ENCODE measurements at places on chromosomes 5 and 9. TPM values are rescaled to one million over a fixed set of nuclear protein-coding genes. Genes with fewer than 3 reads are reported as not detected.

GRCh38 chr5:61906820-61907219 is 399.2 kb upstream of the KIF2A start:
- H3K27me3 ChIP-seq = no peaks in the 10 kb centered on the region
- no peaks in the 10 kb centered on the region for H3K4me1 ChIP-seq
- no peak for DNase-seq
- H3K27ac ChIP-seq = no peak overlapping the region
- H3K36me3 ChIP-seq = no peaks in the 10 kb centered on the region
- no peak overlapping the region for H3K4me3 ChIP-seq

DNA sequence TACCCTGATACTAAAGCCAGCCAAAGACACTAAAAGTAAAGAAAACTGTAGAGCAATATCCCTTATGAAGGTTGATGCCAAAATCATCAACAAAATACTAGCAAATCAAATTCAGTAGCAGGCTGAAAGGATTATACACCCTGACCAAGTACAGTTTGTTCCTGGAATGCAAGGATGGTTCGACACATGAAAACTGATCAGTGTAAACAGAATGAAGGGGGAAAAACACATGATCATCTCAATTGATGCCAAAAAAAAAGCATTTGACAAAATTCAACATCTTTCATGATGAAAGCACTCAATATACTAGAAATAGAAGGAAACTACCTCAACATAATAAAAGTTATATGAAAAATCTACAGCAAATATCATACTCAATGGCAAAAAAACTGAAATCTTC is 43.5 kb upstream of the LRRC14B start:
- H3K36me3 ChIP-seq = no peaks in the 10 kb centered on the region
- H3K4me3 ChIP-seq = no peak overlapping the region
- H3K27me3 ChIP-seq = no peaks in the 10 kb centered on the region
- no peaks in the 10 kb centered on the region for H3K4me1 ChIP-seq

The NSG2 gene
- total RNA-seq = not detected

GRCh38 chr9:127492616-127493015 is 41.3 kb downstream of the LRSAM1 start:
- no peak overlapping the region for H3K4me3 ChIP-seq
- H3K27me3 ChIP-seq = no peaks in the 10 kb centered on the region
- peaks cover 46% of the 10 kb centered on the region for H3K36me3 ChIP-seq
- DNase-seq = no peak
- H3K4me1 ChIP-seq = peaks cover 14% of the 10 kb centered on the region

- H3K27ac ChIP-seq = no peak overlapping the region
- no peaks in the 10 kb centered on the region for H3K36me3 ChIP-seq
- H3K4me3 ChIP-seq = no peak overlapping the region
- H3K27me3 ChIP-seq = no peaks in the 10 kb centered on the region
- DNase-seq = no peak
Observed at GRCh38 chr9:79667817-79668436, 96.2 kb downstream of the TLE4 start.

DNA sequence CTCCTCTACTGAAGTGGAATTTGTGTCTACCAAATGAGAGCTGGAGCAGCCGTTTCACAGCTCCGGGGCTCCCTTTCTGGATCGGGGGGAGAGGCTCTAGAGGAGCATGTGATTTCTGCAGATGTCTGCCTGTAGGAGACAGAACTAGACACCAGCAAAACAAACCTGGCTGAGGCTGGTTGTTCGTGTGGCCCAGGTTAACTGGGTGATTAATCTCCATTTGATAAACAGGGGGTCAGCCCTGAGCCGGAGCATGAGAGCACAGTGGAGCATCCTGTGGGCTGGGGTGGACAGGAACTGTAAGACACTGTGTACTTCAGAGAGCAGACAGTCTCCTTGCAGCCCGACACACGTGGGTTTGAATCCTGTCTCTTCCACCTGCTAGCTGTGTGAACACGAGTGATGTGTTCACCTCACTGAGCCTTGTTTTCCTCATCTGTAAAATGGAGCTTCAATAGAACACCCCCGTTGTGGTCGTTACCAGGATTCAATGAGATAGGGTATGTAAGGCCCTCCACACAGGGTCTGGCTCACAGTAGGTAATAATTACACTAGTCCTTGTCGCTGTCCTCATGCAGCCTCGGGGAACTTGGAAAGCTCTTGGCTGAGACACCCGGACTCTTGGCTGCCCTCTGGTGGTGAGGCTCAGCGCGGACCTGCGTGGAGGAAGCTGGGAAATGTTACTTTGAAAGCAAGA is 12.9 kb downstream of the CXCL14 start:
- DNase-seq = peak; percentile 76
- H3K4me3 ChIP-seq = no peak overlapping the region
- H3K36me3 ChIP-seq = no peaks in the 10 kb centered on the region
- peaks cover 7% of the 10 kb centered on the region for H3K27me3 ChIP-seq

GRCh38 chr5:103247118-103247517 is 11.4 kb upstream of the MACIR start:
- DNase-seq = no peak
- no peaks in the 10 kb centered on the region for H3K27me3 ChIP-seq
- no peaks in the 10 kb centered on the region for H3K4me1 ChIP-seq
- H3K4me3 ChIP-seq = no peak overlapping the region
- H3K36me3 ChIP-seq = no peaks in the 10 kb centered on the region

GRCh38 chr5:76763136-76763535 is 47.2 kb downstream of the F2R start:
- H3K4me3 ChIP-seq = no peak overlapping the region
- DNase-seq = no peak
- no peaks in the 10 kb centered on the region for H3K36me3 ChIP-seq
- H3K27ac ChIP-seq = no peak overlapping the region
- H3K4me1 ChIP-seq = no peaks in the 10 kb centered on the region
- no peaks in the 10 kb centered on the region for H3K27me3 ChIP-seq

The FYB1 gene
- total RNA-seq = 5.1 TPM

The ZNF300 gene
- total RNA-seq = 0.52 TPM

- H3K27ac ChIP-seq = no peak overlapping the region
- H3K36me3 ChIP-seq = no peaks in the 10 kb centered on the region
- DNase-seq = no peak
Observed at GRCh38 chr9:6956879-6957278, 199.1 kb downstream of the KDM4C start.

GRCh38 chr5:114665551-114665950 is 303.7 kb downstream of the KCNN2 start:
- no peaks in the 10 kb centered on the region for H3K27me3 ChIP-seq
- H3K27ac ChIP-seq = no peak overlapping the region
- no peaks in the 10 kb centered on the region for H3K4me1 ChIP-seq

- H3K36me3 ChIP-seq = no peaks in the 10 kb centered on the region
- H3K27me3 ChIP-seq = no peaks in the 10 kb centered on the region
- H3K4me3 ChIP-seq = no peak overlapping the region
- no peak for DNase-seq
Observed at GRCh38 chr5:852018-852417, 1.2 kb upstream of the ZDHHC11 start.

GRCh38 chr5:122316656-122317055 is 4.6 kb downstream of the SNCAIP start:
- DNase-seq = no peak
- peaks cover 19% of the 10 kb centered on the region for H3K27me3 ChIP-seq
- peaks cover 16% of the 10 kb centered on the region for H3K4me1 ChIP-seq
- H3K36me3 ChIP-seq = no peaks in the 10 kb centered on the region
- H3K4me3 ChIP-seq = no peak overlapping the region

GRCh38 chr5:95939465-95939864 is 22.2 kb downstream of the ELL2 start:
- DNase-seq = no peak
- no peak overlapping the region for H3K4me3 ChIP-seq
- H3K27ac ChIP-seq = no peak overlapping the region
- no peaks in the 10 kb centered on the region for H3K36me3 ChIP-seq
- H3K27me3 ChIP-seq = no peaks in the 10 kb centered on the region

The PCDHB15 gene
- total RNA-seq = 3.2 TPM

- no peak overlapping the region for H3K27ac ChIP-seq
- no peaks in the 10 kb centered on the region for H3K36me3 ChIP-seq
- H3K27me3 ChIP-seq = no peaks in the 10 kb centered on the region
- no peak overlapping the region for H3K4me3 ChIP-seq
Observed at GRCh38 chr5:36944607-36945225, 68.1 kb downstream of the NIPBL start.

The NPR3 gene
- total RNA-seq = 9.4 TPM

- H3K4me3 ChIP-seq = no peak overlapping the region
- H3K4me1 ChIP-seq = no peaks in the 10 kb centered on the region
- no peaks in the 10 kb centered on the region for H3K27me3 ChIP-seq
- H3K36me3 ChIP-seq = no peaks in the 10 kb centered on the region
Observed at GRCh38 chr5:62000646-62001045, 305.4 kb upstream of the KIF2A start.

The GPX3 gene
- total RNA-seq = 232 TPM

- no peaks in the 10 kb centered on the region for H3K4me1 ChIP-seq
- DNase-seq = no peak
- H3K4me3 ChIP-seq = no peak overlapping the region
Observed at GRCh38 chr9:86575137-86575536, 220.9 kb upstream of the TUT7 start.

- H3K36me3 ChIP-seq = no peaks in the 10 kb centered on the region
- no peak overlapping the region for H3K4me3 ChIP-seq
- H3K27me3 ChIP-seq = no peaks in the 10 kb centered on the region
- peaks cover 9% of the 10 kb centered on the region for H3K4me1 ChIP-seq
- H3K27ac ChIP-seq = no peak overlapping the region
Observed at GRCh38 chr9:33860200-33860871, 43.4 kb downstream of the UBE2R2 start.

- H3K27ac ChIP-seq = no peak overlapping the region
- DNase-seq = no peak
- H3K4me3 ChIP-seq = no peak overlapping the region
- no peaks in the 10 kb centered on the region for H3K36me3 ChIP-seq
- H3K27me3 ChIP-seq = no peaks in the 10 kb centered on the region
Observed at GRCh38 chr9:122020398-122020797, 72.7 kb downstream of the TTLL11 start.

The ANKRD18B gene
- total RNA-seq = not detected

- no peak overlapping the region for H3K27ac ChIP-seq
- H3K36me3 ChIP-seq = no peaks in the 10 kb centered on the region
- no peak for DNase-seq
- no peak overlapping the region for H3K4me3 ChIP-seq
Observed at GRCh38 chr5:167798448-167798847, 493.0 kb upstream of the WWC1 start.

DNA sequence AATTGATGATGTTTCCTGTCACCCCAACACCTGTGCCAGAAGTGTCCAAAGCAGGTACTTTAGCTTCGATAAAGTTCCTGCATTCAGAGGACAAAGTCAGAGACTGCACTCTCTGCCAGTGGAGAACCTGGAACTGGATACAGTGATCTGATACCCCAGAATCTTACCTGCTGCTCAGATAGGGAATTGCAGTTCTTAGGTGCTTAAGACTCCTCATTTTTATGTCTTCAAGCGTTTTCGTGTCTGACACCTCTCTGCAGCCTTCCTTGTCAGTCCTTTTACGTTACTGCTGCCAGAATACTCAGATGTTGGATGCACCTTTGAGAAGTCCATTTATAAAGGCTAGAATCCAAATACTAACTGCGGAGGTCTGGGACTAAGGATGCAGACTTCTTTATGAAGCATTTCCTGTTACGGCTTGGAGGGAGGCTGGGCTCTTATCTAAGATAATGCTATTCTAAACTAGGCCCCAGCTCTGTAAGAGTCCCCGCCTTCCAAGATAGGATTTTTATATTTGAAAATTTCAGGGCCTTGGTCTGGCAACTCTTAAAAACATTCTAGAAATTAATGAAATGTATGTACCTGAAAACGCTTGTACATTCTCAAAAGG is 1.9 kb downstream of the ISOC1 start:
- H3K4me1 ChIP-seq = peaks cover 4% of the 10 kb centered on the region
- no peak overlapping the region for H3K4me3 ChIP-seq
- H3K27me3 ChIP-seq = no peaks in the 10 kb centered on the region
- H3K36me3 ChIP-seq = no peaks in the 10 kb centered on the region
- H3K27ac ChIP-seq = no peak overlapping the region

DNA sequence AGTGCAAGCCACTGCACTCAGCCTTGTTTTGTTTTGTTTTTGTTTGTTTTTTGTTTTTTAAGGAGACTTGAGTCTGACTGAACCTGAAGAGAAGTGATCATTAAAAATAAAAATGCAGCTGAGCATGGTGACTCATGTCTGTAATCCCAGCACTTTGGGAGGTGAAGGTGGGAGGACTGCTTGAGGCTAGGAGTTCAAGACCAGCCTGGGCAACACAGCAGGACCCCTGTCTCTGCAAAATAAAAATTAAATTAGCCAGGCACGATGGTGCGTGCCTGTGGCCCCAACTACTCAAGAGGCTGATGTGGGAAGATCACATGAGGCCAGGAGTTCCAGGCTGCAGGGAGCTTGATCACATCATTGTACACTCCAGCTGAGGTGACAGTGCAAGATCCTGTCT is 6.2 kb downstream of the SLC1A1 start:
- DNase-seq = no peak
- H3K4me1 ChIP-seq = peaks cover 2% of the 10 kb centered on the region
- H3K36me3 ChIP-seq = no peaks in the 10 kb centered on the region
- H3K27me3 ChIP-seq = no peaks in the 10 kb centered on the region
- no peak overlapping the region for H3K4me3 ChIP-seq

DNA sequence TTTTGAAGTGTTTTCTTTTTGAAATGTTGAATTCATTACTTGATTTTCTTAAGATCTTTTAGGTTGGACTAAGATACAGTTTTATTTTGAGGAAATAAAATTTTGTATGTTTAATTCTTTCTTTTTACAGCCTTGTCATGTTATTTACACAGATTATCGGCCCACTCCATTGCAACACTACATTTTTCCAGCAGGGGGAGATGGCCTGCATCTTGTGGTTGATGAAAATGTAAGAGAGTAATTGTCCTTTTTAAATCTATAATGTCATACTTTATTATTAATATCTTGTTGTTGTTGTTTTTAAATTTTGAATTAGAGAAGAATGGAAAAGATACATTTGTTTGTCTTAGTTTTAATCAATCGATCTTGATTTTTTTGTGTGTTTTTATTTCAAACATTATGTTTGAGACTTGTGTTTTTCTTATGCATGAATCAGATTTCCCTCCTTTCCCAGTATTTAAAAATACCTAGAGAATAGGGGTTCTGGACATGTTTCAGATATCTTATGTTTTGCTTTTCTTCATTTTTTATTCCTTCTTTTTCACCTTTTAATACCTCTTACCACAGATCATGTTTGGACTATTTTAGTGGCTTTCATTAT is 36.7 kb downstream of the MTREX start:
- H3K27me3 ChIP-seq = no peaks in the 10 kb centered on the region
- H3K4me3 ChIP-seq = no peak overlapping the region

DNA sequence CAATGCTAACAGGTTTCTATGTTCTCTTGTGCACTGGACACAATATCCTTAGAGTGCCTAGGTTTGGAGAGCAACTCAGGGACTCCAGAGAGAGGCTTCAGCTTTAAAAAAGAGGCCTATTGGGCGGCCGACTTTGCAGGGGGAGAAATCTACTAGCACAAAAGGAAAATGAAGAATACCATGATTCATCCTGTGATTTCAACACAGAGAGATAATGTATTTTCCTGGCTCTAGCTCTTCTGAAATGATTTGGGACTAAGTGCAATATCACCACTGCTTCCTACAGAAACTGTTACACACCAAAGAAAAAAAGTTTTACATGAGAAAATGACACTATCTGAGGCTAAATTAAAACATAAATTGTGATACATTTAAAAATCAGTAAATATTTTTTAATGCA is 146.1 kb upstream of the TSLP start:
- no peak overlapping the region for H3K4me3 ChIP-seq
- no peaks in the 10 kb centered on the region for H3K36me3 ChIP-seq
- DNase-seq = no peak
